ENCODE measurements at places on chromosomes 3 and 15.

- no peak for DNase-seq
Measured at GRCh38 chr15:78347586-78348543, 7.7 kb downstream of the CRABP1 start.

DNA sequence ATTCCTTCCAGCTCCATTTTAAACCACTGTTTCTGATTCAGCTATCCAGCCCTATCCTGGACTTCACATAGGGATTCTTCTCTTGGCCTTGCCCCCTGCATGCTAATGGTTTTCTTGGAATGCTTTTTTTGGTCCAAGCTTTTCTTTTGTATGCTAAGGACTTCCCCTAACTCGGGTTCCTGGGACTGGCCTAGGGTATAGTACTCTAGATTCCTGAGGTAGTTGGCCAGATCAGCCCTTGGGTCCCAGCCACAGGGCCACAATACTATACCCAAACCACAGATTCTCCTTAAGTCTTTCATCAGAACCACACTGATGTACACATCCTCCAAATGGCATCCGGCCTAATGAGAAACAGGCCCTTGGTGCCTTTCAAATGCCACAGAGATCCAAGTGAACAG lies 2.8 kb downstream of the FYCO1 start:
- DNase-seq = no peak

- no peak for DNase-seq
Measured at GRCh38 chr3:120693439-120694171, 11.6 kb upstream of the HGD start.

DNA sequence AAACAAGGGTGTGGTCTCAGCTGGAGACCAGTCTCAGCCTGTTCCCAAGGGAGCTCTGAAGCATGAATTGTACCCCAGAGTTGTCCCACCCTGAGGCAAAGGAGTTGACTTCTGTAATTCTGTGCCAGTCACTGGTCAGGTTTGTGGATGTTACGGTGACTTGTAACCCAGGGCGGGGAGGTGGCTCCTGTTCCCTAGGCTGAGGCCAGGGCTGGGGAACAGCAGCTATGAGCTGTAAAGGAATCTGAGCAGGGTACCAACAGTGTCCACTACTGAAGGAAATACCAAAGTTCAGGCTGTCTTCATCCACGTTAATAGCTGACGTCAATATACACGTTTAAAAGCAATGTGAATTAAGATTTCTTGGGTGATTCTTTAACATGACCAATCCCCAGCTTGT lies 266.2 kb downstream of the ABHD5 start:
- no peak for DNase-seq

GRCh38 chr3:141257961-141258360 lies 26.3 kb downstream of the PXYLP1 start:
- DNase-seq = no peak

DNA sequence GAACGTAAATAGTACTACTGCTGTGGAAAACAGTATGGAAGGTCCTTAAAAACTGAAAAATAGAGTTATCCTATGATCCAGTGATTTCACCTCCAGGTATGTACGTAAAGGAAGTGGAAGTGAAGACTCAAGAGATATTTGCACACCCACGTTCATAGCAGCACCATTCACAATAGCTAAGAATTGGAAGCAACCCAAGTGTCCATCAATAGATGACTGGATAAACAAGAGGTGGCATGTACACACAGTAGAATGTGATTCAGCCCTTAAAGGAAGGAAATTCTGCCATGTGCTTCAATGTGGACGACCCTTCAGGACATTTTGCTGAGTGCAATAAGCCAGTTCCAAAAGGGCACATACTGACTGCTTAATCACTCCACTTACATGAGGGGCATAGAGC lies 188.3 kb downstream of the APBA2 start:
- no peak for DNase-seq

GRCh38 chr3:55198554-55198953 lies 270.7 kb upstream of the LRTM1 start:
- no peak for DNase-seq

- peak; percentile 28 for DNase-seq
Measured at GRCh38 chr3:126548556-126549466, 9.9 kb downstream of the C3orf22 start.

DNA sequence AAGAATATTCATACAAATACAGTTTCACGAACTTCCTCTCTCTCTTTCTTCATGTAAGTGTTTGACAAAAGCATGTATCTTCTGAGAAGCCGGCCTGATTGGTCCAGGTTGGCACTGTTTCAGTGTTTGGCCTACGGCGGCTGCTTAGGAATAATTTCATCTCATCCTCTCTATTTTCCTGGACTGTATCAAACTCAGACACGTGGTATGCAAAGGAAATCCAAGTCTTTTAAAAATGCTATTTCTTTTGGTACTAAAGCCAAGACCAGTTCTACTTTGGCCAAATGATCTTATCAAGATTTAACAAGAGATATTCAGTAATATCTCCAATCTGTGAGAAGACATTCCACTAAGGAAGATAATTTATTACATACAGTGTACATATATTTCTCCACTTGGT lies 152.8 kb downstream of the TIGIT start:
- DNase-seq = peak; percentile 64

DNA sequence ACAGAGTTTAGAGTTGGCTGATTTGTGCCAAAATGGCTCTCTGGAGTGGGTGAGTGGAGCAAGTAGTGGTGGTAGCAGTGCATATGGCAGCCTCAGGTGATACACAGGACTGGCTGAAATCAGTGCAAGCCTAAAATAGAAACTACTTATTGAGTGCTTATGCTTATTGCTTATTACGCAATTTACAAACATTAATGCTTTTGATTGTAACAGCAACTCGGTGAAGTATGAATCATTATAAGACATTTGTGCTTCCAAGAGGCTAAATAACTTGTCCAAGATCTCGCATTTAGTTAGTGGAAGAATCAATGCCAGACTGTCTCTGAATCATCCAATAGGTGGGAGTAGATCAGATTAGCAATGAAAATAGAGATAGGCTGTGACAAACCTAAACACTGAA lies 353.8 kb downstream of the NAALADL2 start:
- DNase-seq = no peak

DNA sequence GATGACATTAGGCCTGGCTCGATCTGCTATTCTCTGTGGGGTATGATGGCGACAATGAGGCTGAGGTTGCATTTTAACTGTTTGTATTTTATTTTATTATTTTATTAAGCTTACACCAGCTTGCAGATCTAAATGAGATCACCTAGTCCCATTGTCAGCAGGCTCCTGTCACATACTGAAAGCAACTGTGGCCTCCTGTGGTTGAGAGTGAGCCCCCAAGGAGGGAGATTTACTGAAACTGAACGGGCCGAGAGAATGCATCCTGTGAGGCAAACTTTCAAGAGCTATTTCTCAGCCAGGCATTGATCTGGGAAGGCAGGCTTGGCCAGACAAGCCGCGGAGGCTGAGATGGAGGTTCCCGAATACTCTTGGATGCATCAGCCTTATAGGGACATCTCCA lies 210.4 kb upstream of the ARRDC4 start:
- DNase-seq = no peak

GRCh38 chr3:101939361-101940049 lies 90.2 kb downstream of the NFKBIZ start:
- DNase-seq = no peak

- peak; percentile 59 for DNase-seq
Measured at GRCh38 chr15:69734699-69735098, 282.1 kb downstream of the RPLP1 start.

DNA sequence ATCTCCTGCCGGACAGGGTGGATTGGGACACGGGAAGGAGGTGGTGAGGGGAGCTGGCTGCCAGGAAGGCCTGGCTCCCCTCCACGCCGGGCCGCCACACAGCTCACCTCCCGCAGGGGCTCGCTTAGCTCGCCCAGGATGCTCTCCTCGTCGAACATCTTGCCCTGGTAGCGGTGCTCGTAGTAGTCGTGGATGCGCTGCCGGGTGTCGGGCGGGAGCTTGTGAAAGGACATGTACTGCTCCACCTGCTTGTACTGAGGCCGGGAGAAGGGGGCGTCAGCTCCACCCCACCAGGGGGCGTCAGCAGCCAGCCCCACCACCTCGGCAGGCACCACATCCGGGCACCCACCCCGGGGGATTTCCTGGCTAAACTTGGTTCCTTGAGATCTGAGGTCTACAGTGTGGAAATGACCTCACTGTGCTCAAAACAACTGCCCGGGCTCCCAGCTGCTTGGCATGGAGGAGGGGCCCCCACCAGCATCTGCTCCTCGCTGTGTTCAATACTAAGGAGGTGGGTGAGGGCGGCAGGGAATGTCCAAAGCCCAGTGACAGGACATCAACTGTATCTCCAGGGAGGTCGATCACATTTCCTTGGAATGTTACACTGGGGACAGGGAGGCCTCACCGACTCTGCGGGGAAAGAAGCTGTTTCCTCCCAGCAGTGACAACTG lies 43.4 kb downstream of the HCN4 start:
- no peak for DNase-seq

- DNase-seq = no peak
Measured at GRCh38 chr3:9290566-9290965, 41.1 kb upstream of the SRGAP3 start.

DNA sequence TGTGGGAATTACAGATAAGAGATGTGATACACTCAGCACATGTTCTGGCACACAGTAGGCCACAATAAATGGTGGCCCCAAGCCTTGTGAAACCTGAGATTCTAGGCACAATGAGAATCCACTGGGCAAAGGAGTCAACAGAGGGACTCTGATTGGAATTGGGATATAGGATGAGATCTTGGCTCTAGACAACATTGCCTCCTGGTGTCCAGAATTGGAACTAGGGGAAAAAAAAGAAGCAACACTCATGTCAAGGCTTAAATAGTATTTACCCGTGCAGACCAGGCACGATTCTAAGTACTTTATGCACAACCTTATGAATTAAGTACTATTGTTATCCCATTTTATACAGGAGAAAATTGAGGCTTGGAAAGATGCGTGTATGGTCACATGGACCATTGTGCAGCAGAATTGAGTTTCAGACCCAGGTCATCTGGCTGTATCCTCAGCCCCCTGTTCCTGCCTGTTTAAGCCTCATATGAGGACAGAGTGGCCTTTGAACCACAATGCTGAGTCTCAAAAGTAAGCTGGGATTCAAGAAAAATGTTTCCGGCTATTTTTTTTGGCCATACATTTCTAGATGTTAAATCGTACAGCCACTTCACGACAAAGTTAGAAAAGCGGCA lies 124.8 kb downstream of the SV2B start:
- peak; percentile 70 for DNase-seq

DNA sequence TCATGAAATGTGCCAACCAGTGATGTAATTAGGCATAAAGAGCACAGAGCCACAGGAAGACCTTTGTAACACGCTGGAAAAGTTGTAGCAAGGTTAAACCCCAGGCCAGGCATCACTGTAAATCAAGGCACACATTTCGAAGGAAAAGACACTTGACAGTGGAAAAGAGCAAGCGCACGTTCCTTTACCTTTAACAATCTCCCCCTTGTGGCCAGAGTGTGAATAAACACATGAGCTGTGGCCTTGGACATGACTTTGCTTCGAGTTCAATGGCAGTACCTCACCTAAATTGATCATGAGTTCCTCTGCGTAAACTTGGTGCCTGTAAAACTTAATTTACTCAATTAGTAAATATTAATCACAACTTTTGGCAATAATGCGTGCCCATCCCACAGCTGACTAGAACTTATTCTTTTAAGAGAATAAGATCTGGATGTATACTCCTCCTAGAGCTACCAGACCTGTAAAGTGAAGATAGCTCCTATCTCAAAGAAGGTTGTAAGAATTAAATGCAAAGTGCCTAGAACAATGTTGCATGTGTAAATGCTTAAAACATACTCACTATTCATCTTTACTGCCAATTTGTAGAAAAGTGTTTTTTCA lies 757.0 kb upstream of the NECTIN3 start:
- peak; percentile 30 for DNase-seq

- DNase-seq = no peak
Measured at GRCh38 chr3:172142051-172142863, 102.9 kb downstream of the FNDC3B start.

DNA sequence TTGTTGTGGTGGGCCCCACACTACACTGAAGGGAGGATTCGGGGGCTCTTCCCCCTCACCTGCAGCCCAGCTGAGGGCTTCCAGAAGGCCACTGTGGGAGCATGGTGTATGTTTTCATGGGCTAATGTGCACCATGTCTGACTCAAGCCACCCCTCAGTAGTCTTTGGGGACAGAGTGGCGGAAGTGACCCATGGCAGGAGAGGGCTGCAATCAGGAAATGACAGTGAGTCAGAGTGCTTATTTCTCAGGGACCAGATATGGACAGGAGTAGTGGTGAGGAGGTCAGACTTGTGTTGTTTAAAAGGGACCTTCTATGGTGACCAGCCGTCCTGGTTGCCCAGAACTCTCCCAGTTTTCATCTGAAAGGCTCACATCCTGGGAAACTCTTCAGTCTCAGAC lies 32.8 kb upstream of the SLC9A9 start:
- no peak for DNase-seq

DNA sequence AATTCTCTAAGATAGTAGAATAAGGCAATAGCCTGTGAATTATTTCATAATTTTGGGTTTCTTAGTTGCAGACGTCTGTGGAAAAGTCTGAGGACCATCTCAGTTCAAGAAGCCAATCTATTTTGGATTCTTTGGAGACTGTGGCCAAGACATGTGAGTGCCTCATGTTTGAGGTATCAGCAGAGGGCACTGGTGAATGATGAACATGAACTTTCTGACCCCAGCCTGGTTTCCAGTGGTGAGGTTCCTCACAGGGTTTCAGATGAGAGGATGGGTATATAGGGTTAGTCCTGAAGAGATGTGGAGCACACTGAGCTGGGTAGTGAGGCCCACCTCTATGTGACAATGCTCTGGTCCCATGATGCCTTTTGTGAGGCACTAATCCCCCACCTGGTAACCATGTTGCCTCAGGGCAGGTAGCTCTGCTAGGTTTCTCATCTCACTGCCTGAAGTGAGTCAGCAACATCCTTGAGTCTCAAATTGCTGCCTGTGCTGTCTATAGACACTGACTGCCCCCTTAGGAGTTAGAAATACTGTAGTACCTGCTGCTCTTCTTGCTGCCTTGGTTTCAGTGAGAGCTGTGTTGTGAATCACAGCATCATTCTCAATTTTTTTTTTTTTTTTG lies 32.3 kb downstream of the C3orf62 start:
- DNase-seq = no peak

DNA sequence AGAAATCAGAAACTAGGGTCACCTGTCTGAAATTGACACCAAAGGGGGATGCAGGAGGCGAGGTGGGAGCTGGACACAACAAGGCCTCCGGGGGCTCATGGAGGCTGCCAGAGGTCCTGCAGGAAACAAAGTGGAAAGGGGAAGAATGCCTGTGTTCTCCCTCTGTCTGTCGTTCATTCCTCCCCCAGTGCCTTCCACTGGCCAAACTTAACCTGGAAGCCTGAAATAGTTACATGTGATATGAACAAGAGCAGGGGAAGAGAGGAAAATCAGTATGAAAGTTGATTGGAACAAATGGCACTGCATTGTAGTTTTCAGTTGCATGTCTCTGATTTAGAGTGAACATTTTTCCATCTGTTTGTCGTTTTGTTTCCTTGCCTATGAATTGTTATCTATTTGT lies 502.0 kb upstream of the CFAP20DC start:
- DNase-seq = no peak

GRCh38 chr3:29164825-29165224 lies 116.0 kb upstream of the RBMS3 start:
- no peak for DNase-seq

Data from brain (organoid and tissue), 16 donors.